ENCODE measurements at places on chromosomes 6 and 20. TPM values are rescaled to one million over a fixed set of nuclear protein-coding genes. Genes with fewer than 3 reads are reported as not detected.

GRCh38 chr6:156182356-156182755, 594.8 kb upstream of the ARID1B start:
- no peak for DNase-seq

- no peak for DNase-seq
Observed at GRCh38 chr6:11718031-11718430, 60.6 kb downstream of the ADTRP start.

CAGE1 gene
- not detected for total RNA-seq

DNA sequence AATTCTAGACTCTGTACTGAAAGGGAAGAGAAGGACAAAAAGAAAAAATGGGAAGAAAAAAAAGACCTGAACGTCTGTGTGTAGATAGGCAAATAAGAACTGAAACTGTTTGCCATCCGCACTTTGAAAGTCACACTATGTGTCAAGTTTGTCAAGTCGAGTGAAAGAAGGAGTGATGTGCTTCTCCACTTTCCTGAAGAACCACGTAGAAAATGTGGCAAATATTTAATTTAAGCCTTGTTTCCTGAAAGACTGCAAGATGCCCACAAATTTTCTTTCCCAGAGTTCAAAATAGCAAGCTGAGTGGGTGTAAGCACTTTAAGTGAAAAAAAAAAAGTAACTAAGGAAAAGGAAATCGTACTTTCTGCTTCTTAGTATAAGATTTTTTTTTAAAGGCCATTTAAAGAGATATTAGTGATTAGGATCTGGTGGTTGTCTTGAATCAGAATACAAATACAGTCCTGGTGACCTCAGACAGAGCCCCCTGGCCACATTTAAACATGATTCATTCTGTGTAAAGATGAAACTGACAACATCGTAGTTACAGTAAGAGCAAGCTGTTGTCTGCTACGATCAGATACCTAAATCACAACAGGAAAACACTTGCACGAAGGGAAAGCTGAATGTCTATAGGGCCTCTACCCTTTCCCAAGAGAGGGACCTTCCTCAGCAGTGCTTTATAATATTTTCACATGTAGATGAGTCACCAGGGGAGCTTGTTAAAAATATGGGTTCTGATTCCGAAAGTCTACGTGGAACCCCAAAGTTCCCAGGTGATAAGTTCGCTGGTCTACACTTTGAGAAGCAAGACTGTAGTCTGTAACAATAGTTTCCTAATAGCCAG, 102.3 kb downstream of the HIVEP2 start:
- DNase-seq = no peak

GRCh38 chr6:33213166-33213988, 5.1 kb downstream of the RING1 start:
- no peak for DNase-seq

DNA sequence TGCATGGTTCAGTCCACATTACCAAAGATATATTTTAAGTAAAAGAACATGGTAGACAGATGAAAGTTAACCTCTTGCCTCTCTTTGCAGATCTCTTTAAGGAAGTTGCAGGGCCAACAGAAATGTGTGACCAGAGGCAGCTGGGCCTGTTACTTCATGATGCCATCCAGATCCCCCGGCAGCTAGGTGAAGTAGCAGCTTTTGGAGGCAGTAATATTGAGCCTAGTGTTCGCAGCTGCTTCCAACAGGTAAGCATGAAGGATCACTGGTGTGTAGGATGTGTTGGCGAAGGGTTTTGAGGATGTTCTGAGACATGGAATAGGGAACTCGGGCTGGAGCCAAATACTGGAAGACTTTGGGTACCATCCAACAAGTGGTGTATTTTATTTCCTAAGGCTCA, 508.6 kb downstream of the UTRN start:
- DNase-seq = no peak

- peak; percentile 24 for DNase-seq
Observed at GRCh38 chr6:16947375-16948015, 154.4 kb upstream of the STMND1 start.

DNA sequence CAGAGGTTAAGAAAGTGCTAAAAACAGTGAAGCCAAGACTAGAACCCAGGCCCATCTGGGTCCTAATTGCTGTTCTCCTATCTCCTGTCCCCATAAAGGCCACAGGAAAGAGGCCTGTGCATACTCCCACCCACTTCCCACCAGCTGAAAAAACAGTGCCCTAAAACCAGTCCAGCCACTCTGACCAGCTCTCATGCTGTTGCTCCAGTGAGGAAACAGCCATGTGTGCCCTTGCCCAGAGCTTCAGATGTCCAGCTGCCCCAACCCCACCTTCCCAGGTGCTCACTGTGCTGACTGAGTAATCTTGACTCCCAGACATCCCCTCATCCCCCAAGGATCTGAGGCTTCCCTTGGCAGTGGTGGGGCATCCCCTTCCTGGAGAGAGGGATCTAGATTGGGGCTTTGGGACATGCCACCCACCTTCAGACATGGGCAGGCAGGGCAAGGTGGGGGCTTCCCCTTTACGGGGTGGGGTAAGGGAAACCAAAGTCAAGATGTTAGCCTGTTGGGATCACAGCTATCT, 28.7 kb downstream of the KCNK5 start:
- no peak for DNase-seq

STX11 gene
- 0.83 TPM for total RNA-seq
